ENCODE measurements at places on chromosomes 6 and 20.

GRCh38 chr20:41111578-41111951, 25.8 kb upstream of the PLCG1 start:
- no peak for DNase-seq

DNA sequence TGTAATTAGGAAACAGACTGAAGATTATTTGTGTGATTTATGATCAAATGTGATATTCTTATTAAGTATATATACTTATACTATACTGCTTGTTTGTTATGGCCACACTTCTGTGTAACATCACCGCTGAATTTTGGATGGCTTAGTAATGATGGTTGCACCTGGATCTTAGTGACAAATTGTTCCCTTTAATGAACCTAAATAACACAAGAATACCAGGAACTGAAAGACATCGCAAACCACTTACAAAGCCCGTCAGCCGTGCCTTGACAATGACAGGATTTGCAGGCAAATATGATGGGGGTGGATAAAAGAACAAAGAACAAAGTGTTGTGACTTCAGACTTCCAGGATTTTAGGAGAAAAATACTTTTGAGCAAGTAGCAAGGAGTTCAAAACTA, 67.1 kb downstream of the LAMP5 start:
- DNase-seq, result no peak

- peak; percentile 42 for DNase-seq
These were observed 64.6 kb downstream of the SNX5 start for GRCh38 chr20:17904027-17904426.

DNA sequence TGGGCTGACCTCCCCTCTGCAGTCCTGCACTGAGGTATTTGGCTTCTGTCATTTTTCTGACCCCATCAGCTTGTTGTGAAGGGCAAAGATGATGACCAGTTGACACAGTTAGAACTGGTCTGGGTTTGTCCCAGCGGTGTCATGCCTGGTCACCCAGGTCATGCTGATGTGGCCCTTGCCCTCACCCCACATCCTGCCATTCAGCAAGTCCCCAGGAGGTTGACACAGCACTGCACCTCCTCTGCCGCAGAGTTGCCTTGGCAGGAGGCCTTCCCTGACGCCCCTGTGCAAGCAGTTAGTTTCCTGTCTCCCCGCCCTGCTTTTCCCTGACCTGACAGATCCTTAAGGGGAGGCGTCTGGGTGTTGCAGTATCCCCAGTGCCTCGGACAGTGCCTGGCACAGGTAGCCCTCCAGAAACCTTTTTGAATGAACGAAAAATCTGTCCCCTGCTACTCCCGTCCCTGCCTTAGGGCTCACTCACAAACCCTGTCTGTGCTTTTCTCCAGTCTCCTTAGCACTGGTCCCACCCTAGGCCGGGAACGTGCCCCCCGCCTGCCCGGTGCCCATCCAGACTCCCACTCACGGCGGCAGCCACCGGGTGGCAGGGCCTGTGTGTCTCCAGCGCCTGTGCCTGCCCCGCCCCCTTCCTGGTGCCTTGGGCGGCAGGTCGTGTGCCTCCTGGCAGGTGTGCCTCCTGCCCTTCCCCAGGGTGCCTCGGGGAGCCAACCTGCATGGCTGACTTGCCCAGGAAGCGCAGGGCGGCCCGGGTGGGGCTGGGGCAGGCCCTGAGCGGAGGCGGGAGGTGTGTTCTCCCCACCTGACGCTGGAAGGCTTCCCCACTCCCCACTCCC, 146.3 kb upstream of the RNF24 start:
- DNase-seq, result peak; percentile 51

DNA sequence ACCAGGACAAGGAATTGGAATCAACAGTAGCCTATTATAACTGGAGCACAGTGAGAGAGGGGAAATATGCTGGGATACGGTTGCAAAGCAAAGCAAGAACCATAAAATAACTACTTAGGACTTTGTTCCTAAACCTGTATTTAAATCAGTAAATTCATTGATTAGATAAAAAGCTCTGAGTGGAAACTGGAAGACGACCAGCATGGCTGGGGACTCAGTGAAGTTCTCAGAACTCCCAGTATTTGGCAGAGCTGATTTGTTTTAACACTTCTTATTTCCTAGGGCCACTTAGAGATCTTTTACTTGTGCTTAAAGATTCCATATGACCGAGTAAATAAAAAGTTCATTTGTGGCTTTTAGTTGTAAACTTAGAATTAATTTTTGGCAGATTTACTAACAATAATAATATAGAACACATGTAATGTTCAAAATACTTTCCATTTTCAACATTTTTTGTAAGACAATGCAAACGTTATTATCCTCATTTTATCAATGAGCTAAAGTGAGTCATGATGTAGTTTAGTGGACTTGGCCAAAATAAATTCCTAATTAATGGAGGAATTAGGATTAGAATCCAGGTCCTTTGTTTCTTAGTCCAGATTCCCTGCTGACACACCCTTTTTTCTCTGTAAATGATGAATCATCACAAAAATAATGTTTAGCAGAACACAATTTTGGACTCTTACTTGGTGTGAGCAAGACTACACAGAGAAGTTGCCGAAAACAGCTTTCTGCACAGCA, 392.9 kb downstream of the GJA1 start:
- DNase-seq, result no peak

DNA sequence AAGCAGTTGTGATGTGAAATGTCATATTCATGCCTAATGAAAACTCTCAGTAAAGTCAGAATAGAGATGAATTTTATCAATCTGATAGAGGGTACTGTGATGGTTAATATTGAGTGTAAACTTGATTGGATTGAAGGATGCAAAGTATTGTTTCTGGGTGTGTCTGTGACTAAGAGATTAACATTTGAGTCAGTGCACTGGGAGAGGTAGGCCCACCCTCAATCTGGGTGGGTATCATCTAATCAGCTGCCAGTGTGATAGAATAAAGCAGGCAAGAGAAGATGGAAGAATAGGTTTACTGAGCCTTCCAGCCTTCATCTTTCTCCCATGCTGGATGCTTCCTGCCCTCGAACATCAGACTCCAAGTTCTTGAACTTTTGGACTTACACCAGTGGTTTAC, 124.3 kb downstream of the CENPW start:
- no peak for DNase-seq
